ENCODE measurements at places on chromosomes 7 and 10.

GRCh38 chr10:48543182-48543844 is 61.6 kb downstream of the ARHGAP22 start:
- DNase-seq: no peak

- no peak for DNase-seq
Observed at GRCh38 chr10:73644767-73645166, 3.5 kb upstream of the MYOZ1 start.

- no peak for DNase-seq
Observed at GRCh38 chr10:12909836-12910185, 91.7 kb downstream of the CCDC3 start.

- no peak for DNase-seq
Observed at GRCh38 chr10:67789769-67790168, 48.2 kb downstream of the DNAJC12 start.
